ENCODE measurements at places on chromosomes 2 and 18.

- no peak for DNase-seq
Observed at GRCh38 chr2:24345937-24346336, 14.4 kb downstream of the ITSN2 start.

- DNase-seq, result no peak
Observed at GRCh38 chr18:11367351-11367750, 218.0 kb upstream of the PIEZO2 start.

GRCh38 chr2:196591621-196592022, 47.9 kb upstream of the CCDC150 start:
- no peak for DNase-seq

DNA sequence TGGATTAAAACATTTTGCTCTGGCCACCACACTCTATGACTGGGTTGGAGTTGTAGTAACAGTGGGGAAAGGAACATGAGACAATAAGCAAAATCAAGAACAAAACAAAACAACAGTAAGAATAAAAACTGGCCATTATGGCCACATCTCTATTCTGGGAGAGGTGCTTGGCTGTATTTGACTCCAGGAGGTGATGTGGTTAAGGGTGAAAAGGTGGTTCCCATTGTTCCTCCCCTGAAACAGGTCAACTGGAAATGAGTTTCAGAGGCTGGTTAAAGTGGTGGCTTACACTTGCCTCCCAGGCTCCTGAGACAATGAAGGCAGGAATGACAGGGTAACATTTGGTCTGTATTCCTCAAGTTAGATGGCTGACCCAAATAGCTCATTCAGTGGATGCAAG, 67.3 kb upstream of the FANCL start:
- DNase-seq, result no peak

DNA sequence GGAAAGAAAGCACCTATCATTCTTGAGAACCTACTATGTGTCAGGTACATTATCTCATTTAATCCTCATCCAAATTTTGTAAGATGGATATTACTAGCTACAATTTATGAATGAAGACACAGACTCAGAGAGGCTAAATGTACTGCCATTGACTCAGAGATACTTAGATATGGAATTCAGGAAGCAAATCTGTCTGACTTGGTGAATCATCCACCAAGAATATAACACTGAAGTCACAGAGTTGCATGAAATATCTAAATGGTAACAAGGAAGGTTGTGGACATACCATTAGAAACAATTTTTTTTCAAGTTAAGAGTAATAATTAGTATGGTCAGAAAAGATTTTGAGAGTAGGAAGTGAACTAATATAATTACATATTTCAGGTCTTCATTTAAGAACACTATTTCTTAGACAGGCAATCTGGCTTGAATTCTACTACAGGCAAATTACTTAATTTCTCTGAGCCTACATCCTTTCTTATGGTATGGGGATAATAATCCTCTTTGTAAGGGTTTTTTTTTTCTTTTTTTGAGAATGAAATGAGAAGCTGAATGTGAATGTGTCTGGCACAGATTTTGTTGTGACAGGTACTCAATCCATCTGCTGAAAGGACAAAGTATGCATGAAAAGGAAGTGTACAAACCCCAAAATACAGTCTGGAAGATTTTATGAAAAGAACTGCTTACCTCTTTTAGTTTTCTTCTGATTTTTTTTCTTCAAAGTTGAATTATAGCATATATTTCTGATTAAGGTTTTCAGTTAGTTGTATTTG, 14.8 kb upstream of the C2orf66 start:
- DNase-seq, result no peak

DNA sequence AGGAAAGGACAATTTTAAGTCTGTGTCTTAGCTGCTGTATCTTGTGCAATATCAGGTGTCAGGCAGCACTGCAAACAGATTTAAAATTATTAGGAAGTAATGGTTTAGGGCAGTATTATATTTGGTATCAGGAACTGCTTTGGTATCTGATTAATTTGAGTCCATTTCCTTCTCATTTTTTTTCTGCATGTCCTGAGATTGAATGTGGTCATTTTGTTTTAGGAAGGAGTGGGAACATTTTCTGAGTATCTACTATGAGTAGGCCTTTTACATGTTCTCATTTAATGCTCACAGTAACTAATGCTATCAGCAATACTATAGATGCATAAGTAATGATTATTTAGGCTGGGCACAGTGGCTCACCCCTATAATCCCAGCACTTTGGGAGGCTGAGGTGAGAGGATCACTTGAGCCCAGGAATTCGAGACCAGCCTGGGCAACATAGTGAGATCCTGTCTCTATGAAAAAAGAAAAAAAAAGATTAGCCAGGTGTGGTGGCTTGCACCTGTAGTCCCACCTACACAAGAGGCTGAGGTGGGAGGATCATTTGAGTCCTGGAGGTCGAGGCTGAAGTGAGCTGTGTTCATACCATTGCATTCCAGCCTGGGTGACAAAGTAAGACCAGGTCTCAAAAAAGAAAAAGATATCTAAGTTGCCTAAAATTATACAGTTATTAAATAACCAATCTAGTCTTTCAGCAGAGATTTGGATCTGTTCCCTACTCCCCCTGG, 4.7 kb downstream of the FMNL2 start:
- DNase-seq, result no peak

GRCh38 chr18:63155910-63156773, 163.4 kb downstream of the BCL2 start:
- DNase-seq, result no peak

GRCh38 chr2:90076311-90076710, 1384.8 kb downstream of the RPIA start:
- no peak for DNase-seq

- no peak for DNase-seq
Observed at GRCh38 chr2:222357930-222358329, 59.1 kb upstream of the PAX3 start.

- no peak for DNase-seq
Observed at GRCh38 chr2:24620936-24621335, 129.9 kb downstream of the NCOA1 start.

GRCh38 chr18:44258086-44258485, 422.6 kb upstream of the SETBP1 start:
- no peak for DNase-seq

- DNase-seq, result no peak
Observed at GRCh38 chr18:8757396-8757997, 52.1 kb downstream of the MTCL1 start.

GRCh38 chr2:187435756-187436155, 12.3 kb downstream of the CALCRL start:
- DNase-seq, result no peak

DNA sequence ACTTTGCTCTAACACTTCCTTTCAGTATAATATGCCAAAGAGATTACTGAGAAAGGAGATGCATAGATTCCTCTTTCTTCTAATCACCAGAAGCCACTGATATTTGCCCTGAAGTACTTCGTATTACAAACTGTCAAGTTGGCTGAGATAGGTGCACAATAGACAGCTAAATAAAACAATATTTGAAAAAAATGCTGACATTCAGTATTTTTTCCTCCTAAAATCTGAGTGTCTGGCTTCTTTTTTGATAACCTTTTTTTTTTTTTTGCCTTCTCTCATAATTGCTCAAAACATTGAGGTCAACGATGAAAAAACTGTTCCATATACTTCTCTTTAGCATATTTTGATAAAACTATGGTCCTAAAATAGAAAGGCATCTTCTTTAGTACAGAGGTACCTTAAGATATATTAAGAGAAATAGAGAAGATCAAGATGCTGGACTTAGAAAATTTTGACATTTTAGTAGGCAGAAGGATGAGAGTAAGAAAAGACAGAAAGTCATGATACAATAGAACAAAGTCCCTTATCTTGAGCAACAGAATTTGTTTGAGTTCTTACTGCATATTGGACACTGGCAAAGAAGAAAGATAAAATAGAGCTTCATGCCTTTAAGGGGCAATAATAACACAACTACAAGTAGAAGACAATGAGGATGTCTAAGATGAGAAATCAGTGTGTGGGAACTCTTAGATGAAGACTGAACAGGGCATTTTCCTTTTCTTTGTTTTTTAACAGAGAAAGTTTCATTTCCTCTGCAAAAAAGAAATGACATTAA, 220.7 kb downstream of the PTH2R start:
- no peak for DNase-seq

DNA sequence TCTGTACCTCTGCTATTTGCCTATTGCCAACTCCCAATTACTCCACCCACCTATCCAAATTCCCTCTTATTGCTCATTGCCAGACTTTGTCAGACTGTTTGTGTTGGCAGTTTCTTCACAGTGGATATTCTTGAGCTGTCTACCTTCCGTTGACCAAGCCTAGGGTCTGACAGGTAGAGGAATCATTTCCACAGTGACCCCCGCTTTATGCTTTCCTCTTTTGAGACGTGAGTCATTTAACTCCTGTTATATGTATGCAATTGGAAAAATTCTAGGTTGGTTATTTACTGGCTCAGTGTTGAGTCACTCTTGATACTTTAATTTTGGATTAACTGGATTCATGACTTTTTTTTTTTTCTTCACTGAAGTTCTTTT, 187.7 kb downstream of the IRS1 start:
- DNase-seq, result no peak

DNA sequence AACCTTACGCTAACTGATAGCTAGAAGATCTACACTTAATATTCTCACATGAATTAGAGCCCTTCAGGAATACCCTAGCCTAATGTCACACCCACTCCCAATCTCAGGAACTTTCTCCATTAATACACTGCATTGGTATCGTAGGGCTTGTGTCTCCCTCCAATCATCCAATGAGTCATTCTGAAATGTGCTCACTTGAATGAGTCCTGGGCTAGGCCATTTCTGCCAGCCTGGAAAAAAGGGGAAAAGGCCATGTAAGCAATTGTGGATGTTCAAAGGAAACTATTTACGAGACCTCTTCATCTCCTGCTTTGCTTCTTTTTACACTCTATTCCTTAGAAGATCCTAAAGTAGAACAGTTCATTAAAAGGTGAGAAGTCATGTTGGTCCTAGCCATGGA, 18.8 kb downstream of the ZEB2 start:
- no peak for DNase-seq

DNA sequence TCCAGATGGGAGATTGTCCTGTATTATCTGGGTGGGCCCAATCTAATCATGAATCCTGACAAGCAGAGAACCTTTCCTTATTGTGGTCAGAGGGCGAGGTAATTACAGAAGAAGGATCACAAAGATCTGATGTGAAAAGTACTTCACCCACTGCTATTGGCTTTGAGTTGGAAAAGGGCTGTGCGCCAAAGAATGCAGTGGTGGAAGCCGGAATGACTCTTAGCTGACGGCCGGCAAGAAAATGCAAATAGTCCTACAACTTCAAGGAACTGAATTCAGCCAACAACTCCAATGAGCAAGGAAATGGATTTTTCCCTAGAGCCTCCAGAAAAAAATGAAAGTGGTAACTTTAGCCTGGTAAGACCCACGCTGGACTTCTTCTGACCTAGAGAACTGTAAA, 67.3 kb downstream of the CTNNA2 start:
- no peak for DNase-seq

DNA sequence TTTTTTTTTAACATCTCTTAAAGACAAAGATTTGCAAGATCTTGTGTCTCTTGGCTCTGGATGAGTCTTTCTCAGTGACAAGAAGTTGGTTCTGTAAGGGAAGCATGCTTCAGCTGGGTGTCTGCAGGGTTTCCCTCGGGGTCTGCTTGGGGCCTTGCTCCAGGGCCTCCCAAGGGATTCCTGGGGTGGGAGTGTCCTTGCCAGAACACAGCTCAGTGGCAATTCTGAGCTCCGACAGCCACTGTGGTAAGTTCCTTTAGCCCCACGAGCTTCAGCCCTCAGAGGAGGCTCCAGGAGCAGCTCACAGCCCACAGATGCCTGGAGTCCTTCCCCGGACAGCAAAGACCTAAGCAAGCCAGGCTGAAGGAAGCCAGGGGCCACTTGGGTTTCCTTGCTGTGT, 52.4 kb downstream of the EMX1 start:
- no peak for DNase-seq

DNA sequence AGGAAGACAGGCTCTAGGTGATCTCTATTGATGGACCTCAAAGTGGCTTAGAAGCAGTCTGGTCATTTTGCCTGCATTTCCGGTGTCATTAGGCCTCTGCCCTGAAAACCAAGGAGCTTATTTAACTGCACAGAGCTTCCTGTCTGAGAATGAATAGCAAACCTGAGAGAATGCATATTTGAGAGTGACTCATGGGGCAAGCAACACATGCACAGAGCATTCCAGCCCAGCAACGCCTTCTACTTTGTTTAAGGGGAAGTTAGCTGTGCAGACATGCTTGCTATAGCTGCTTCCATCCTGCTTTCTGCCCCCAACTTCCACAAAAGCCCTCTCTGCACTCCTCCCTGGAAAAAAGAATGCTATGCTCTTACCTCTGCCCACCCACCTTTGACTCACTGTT, 232.8 kb downstream of the GRB14 start:
- no peak for DNase-seq

DNA sequence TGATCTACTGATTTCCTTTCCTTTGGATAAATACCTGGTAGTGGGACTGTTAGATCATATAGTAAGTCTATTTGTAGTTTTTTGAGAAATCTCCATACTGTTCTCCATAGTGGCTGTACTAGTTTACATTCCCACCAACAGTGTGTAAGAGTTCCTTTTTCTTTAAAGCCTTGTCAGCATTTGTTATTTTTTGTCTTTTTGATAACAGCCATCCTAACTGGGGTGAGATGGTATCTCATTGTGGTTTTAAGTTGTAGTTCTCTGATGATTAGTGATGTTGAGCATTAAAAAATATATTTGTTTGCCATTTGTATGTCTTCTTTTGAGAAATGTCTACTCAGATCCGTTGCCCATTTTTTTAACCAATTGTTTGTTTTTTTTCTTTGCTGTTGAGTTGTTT, 33.9 kb upstream of the EPG5 start:
- no peak for DNase-seq

GRCh38 chr2:5729416-5729815, 37.2 kb downstream of the SOX11 start:
- DNase-seq, result no peak

DNA sequence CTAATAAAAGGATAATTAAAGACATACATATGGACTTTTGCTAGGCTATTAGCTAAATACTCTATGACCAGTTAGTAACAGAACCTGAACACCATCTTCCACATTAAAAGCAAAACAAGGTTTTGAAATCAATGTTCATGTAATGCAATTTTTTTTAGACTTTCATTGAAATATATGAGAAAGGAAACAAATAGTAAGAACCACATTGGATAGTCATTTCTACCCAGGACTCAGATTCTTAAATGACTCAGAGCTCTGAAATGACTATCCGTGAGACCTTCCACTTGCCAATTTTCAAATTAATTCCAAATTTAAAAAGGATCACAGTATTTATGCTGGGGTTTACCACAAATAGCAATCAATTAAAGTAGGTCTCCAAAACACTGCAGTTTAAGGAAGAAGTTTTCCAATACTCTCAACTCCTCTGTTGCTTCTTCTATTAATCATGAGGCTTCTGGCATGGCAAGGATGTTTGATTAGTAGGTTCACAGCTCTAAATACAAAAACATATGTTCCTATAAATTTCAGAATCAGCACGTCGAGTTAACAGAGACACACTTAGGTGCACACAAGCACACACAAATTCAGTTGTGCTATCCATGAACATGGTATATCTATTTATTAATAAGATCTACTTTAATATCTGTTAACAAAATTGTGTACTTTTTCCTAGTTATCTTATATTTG, 841.0 kb downstream of the RNF144A start:
- DNase-seq, result no peak

- no peak for DNase-seq
Observed at GRCh38 chr2:85019121-85019520, 48.2 kb downstream of the KCMF1 start.

GRCh38 chr2:133489641-133490410, 78.4 kb downstream of the NCKAP5 start:
- DNase-seq, result no peak

All from stimulated activated CD4-positive, alpha-beta T cell treated with anti-CD3 and anti-CD28 coated beads, Interleukin-2, amount 100 ng/mL, for 4 hours (primary cell).